ENCODE measurements at places on chromosomes 6 and 20.

DNA sequence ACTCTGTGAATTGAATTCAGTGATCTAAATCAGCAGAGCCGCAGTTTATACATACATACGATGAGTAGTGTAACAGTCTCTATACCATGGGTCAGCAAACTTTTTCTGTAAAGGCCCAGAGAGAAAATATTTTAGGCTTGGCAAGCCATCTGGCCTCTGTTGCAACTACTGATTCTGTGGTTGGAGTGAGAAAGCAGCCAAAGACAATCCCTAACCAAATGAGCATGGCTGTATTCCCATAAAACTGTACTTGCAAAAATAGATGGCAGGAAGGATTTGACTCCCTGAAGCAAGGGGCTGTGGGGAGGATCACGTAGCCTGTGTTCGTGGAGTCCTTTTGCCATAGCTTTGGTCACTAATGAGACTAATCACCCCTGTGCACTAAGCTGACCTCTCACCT lies 17.9 kb upstream of the MOCS1 start:
- no peak overlapping the region for H3K27ac ChIP-seq
- H3K4me3 ChIP-seq = no peak overlapping the region
- H3K4me1 ChIP-seq = no peaks in the 10 kb centered on the region

DNA sequence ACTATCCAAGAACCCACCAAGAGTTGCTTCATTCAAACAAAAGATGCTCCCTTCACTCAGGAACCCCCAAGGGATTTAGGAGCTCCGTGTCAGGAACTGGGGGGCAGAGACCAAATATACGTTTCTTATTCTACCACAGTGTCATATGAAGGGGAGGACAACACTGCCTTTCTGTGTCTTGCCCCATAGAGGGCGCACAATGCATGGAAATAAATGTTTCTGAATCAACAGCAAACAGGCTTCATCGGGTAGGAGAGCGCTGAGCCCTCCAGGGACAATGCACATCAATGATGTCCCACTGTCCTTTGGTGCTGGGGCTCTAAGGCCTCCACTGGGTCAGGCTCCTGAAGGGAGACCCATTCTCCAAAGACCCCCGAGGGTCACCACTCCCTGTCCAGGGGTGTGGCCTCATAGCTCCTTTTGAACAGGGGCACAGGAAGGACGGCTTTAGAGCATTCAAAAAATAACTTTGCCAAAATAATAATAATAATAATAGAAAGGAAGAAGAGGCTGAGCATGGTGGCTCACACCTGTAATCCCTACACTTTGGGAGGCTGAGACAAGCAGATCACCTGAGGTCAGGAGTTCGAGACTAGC lies 31.1 kb downstream of the PLG start:
- H3K4me1 ChIP-seq = no peaks in the 10 kb centered on the region
- H3K27me3 ChIP-seq = no peaks in the 10 kb centered on the region
- H3K4me3 ChIP-seq = no peak overlapping the region
- H3K36me3 ChIP-seq = no peaks in the 10 kb centered on the region

DNA sequence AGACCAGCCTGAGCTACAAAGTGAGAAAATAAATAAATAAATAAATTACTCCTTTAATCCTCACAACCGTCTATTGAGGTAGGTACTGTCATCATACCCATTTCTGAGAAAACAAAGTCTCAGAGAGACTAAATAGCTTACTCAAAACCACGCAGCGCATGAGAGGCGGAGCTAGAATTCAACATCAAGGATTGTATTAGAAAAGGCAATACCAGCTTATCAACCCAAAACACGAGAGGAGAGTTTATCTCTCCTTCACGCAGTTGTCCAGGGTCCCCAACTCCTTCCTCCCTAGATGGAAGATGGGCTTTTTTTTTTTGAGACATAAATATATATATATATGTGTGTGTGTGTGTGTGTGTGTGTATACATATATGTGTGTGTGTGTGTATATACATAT lies 12.2 kb downstream of the HNF4A start:
- peaks cover 30% of the 10 kb centered on the region for H3K4me1 ChIP-seq
- H3K27ac ChIP-seq = no peak overlapping the region
- no peaks in the 10 kb centered on the region for H3K36me3 ChIP-seq
- no peaks in the 10 kb centered on the region for H3K27me3 ChIP-seq
- no peak for DNase-seq
- no peak overlapping the region for H3K4me3 ChIP-seq

DNA sequence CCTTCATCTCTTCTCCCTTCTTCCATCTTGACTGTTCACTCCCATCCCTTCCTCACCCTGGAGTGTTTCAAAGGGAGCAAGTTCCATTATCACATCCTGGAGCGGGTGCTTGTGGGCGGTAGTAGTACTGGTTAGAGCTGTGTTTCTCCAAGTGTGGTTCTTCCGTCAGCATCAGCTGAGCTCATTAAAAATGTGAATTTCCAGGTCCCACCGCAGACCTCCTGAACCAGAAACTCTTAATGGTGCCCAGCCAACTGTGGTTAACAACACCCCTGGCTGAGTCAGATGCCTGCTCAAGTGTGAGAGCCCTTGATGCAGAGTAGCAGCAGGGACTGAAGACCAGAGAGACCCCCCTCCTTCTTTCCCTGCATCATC lies 24.4 kb downstream of the ANGPT4 start:
- H3K4me3 ChIP-seq = no peak overlapping the region
- H3K4me1 ChIP-seq = peaks cover 13% of the 10 kb centered on the region
- no peak overlapping the region for H3K27ac ChIP-seq
- H3K36me3 ChIP-seq = no peaks in the 10 kb centered on the region
- no peak for DNase-seq

DNA sequence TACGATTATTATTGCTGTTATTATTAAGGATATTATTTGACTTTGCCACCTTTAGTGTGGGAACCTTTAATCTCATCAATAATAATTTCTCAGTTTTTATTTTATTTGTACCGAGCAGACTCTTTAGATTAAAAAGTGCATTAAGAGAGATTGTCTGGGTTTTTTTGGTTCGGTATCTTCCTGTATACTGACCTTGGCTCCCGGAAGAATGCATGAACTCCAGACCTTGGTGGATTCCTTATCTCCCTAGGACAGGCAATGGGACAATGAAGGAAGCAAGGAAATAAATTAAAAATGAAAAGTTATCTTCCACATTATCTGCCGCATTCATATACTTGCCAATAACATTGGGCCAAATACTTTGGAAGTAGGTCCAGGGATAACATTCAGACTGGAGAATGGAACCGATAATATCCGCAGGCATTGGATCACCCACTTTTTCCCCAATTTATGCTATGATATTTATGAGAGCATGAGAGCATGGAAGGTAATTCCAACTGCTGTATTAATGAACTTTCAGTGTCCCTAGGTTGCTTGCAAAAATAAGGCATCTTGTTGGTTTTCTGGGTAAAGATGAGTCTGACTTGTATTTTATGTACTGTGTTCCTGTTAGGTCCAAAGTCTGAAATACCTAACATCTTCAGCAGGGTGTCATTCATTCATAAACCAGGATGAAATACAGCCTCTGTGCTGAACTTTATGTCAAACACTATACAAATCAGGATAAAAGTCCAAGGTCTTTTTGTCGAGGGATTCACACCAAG lies 232.1 kb downstream of the PLCB1 start:
- H3K4me1 ChIP-seq = peaks cover 17% of the 10 kb centered on the region
- no peak overlapping the region for H3K4me3 ChIP-seq
- H3K36me3 ChIP-seq = no peaks in the 10 kb centered on the region
- no peak for DNase-seq
- no peaks in the 10 kb centered on the region for H3K27me3 ChIP-seq

DNA sequence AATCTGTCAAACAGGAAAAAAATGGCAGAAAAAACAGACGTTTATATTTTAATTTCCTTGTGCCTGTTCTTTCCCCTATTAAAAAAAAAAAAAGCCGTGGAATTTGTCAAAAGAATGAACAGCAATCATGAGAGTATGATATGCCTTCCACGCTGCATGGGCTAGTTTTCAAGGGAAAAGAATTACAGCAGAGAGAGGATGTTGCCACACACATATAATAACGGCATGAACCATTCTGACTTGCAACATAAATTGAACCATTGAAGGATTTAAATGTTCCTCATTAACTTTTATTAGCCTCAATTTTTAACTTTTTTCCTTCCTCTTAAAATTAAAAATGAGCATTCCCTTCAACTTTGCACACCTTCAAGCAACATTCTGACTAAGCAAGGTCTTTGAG lies 301.8 kb downstream of the FOXC1 start:
- no peaks in the 10 kb centered on the region for H3K4me1 ChIP-seq
- no peaks in the 10 kb centered on the region for H3K27me3 ChIP-seq
- no peak overlapping the region for H3K4me3 ChIP-seq
- no peak overlapping the region for H3K27ac ChIP-seq
- no peak for DNase-seq

- H3K27me3 ChIP-seq = no peaks in the 10 kb centered on the region
- DNase-seq = no peak
- H3K27ac ChIP-seq = no peak overlapping the region
- no peak overlapping the region for H3K4me3 ChIP-seq
- peaks cover 5% of the 10 kb centered on the region for H3K4me1 ChIP-seq
- H3K36me3 ChIP-seq = no peaks in the 10 kb centered on the region
Measured at GRCh38 chr6:85360794-85361642, 88.9 kb upstream of the NT5E start.

GRCh38 chr6:148035806-148036390 lies 306.7 kb upstream of the SASH1 start:
- no peaks in the 10 kb centered on the region for H3K36me3 ChIP-seq
- no peak overlapping the region for H3K4me3 ChIP-seq

DNA sequence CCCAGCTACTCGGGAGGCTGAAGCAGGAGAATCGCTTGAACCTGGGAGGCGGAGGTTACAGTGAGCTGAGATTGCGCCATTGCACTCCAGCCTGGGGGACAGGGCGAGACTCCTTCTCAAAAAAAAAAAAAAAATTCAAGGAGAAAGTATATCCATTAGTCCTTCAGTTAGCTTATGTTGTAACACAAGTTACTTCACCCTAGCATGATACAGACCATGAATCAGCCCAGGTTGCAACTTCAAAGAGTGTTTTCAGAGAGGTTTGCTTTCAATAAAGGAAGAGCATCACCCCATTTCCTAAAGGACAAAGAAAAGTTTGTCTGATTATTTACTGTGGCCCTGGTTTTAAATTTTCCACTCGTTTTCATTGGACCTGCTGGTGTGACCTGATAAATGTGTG lies 73.0 kb downstream of the SERAC1 start:
- no peaks in the 10 kb centered on the region for H3K4me1 ChIP-seq
- no peak overlapping the region for H3K27ac ChIP-seq
- DNase-seq = no peak
- peaks cover 7% of the 10 kb centered on the region for H3K36me3 ChIP-seq

DNA sequence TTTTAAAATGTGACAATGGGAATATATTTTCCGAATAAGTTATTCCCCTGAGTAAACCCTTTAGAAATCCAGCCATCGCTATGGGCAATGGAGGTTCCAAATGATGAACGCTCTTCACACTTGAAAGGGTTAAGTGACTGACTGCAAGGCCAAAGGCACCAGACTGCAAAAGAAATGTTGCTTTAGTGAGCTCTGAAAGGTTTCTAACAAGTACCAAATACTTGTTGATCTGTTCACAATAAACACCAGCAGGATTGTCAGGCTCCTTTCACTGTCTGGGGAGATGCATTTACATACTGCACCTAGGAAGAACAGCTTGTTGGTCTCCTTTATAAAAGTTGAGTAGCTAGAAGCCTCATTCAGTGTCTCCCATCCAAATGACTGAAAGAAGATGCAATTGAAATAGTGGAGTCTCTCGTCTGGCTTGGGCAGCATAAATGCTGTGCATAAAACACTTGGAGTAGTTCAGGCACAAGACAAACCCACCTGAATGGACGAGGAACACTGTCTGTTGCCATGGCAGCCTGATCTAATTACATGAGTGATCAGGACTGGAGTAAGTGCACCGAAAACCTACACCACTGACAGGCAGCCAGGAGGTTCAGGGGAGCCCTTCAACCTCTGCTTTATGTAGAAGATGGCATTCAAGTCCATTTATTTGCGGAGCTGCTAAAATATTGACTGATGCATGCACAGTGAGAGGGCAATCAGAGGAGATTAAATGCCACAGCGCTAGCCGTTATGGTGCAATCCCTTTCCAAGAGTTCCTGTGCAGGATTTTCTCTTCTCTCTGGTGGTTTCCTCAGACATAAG lies 2.9 kb downstream of the ATXN1 start:
- H3K36me3 ChIP-seq = no peaks in the 10 kb centered on the region
- DNase-seq = no peak
- H3K4me1 ChIP-seq = peaks cover 26% of the 10 kb centered on the region

Measured in body of pancreas (tissue), 4 donors.